Activated CD4-positive, CD25-positive, alpha-beta regulatory T cell treated with anti-CD3 and anti-CD28 coated beads, Interleukin-2, amount 50 U/mL, for 24 hours (primary cell): ENCODE measurements at places on chromosomes 3 and 15.

- ATAC-seq = no peak
Measured at GRCh38 chr3:23748398-23749110, 57.2 kb upstream of the UBE2E1 start.

DNA sequence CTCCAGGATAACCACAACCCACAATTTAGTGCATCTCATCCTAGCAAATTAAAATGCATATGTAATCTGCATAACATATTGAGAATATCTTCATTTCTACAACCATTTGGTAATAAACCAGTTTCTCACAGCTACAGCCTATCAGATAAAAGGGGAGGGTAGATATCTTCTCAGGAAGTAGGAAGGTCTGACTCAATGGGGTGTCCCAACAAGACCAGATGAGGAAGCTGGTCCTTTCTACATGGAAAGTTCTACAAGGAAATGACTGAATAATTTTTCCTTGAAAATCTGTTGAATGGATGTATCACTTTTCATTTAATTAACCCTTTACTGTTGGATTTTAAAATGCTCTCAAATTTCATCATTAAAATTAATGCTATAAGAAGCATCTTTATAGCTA is 17.4 kb upstream of the TMPRSS7 start:
- ATAC-seq = no peak

- no peak for ATAC-seq
Measured at GRCh38 chr15:38758043-38758442, 193.4 kb upstream of the RASGRP1 start.

DNA sequence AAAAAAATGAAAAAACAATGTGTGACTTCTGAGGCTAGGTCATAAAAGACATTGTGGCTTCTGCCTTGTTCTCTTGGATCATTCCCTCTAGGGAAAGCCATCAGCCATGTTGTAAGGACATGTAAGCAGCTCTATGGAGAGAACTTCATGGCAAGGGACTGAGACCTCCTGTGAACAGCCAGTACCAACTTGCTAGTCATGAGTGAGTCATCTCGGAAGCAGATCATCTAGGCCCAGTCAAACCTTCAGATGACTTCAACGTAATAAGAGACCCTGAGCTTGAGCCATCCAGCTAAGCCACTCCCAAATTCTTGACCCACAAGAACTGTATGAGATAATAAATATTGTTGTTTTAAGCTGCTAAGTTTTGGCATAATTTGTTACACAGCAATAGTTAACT is 4.9 kb downstream of the MON1A start:
- no peak for ATAC-seq

- no peak for ATAC-seq
Measured at GRCh38 chr3:17065881-17066280, 181.1 kb downstream of the PLCL2 start.

DNA sequence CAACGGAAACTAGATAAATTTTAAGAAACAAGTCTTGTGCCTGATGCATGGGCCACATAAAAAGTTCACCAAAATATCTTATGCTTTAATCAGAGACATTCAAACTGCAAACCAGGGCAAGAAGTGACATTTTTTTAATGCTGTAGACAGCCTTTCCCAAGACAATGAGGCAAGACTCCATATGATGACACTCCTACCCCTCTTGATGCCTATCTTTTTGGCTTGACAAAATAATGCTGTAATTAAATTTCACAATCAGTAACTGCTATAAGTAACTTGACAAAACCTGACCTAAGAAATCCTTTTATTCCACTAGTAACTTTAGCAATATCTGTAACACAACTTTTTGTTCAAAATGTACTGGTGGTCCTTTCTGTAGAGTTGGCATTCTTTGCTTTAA is 48.7 kb downstream of the ECT2 start:
- no peak for ATAC-seq

GRCh38 chr3:177700117-177700516 is 502.8 kb upstream of the TBL1XR1 start:
- ATAC-seq = no peak
